ENCODE measurements at places on chromosomes 1 and 21.

- DNase-seq, result no peak
Measured at GRCh38 chr1:242828828-242829227, 304.3 kb upstream of the PLD5 start.

GRCh38 chr1:19647643-19648042 is 3.5 kb downstream of the NBL1 start:
- DNase-seq, result no peak

GRCh38 chr1:194734970-194735369 is 1548.6 kb upstream of the B3GALT2 start:
- no peak for DNase-seq

DNA sequence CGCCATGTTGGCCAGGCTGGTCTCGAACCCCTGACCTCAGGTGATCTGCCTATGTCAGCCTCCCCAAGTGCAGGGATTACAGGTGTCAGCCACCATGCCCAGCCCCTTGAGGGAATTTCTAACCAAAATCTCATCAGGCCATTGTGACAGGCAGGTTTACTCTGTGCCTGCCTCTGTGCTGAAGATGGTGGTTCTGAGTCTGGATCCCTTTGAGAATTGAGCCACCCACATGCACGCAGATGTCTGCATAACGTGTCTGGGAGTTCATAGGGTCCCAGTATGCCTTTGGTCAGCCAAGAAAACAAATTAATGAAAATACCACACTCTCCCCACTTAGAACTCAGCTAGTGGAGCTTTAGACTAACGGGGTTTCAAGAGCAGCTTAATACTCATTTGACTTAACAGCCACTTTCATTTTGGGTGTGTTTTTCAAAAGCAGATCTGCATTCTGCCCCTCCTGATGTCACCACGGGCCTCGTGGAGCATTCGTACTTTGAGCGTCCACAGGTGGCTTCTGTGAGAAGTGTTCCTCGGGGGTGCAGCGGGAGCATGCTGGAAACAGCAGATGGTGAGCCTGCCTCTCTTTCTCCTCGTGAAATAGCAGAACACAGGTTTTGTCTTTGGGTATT is 45.3 kb downstream of the DIP2A start:
- no peak for DNase-seq

DNA sequence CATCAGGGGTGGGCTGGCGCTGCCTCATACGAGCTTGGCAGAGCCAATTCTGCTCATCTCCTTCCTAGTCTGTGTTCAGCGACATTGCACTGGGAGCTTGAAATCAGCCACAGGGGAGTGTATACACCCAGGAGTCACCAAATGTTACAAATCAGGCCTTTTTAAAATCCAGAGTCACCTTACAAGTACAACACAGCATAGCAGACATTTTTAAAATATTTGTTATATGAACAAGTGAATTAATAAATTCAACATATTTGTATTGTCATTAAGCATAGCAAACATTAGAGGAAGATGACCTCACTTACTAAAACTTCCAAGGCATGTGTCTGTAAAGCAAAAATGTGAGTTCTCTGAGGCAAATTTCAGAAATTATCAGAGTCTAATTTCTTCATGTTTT is 210.0 kb downstream of the HLX start:
- no peak for DNase-seq

- DNase-seq, result no peak
Measured at GRCh38 chr1:42167611-42168390, 3.3 kb upstream of the GUCA2A start.

- no peak for DNase-seq
Measured at GRCh38 chr1:72623299-72623708, 341.0 kb upstream of the NEGR1 start.

DNA sequence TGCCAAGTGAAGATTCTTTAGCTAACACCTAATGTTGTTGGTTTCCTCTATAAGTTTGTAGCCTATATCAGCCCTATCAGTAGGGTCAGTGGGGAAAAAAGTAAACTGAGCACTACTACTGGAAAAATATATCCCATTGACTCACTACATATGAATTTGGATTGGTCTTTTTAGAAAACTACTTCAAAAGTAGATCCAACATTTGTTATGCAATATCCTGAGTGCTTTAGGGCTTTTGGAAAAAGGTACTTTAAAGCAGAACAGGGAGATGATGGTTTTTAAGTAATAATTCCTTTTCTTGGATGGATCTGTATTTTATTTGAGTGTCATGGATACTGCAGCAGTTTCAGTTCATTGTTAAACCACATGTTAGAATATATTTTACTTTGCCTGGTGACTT is 7.1 kb downstream of the C1orf21 start:
- DNase-seq, result no peak

DNA sequence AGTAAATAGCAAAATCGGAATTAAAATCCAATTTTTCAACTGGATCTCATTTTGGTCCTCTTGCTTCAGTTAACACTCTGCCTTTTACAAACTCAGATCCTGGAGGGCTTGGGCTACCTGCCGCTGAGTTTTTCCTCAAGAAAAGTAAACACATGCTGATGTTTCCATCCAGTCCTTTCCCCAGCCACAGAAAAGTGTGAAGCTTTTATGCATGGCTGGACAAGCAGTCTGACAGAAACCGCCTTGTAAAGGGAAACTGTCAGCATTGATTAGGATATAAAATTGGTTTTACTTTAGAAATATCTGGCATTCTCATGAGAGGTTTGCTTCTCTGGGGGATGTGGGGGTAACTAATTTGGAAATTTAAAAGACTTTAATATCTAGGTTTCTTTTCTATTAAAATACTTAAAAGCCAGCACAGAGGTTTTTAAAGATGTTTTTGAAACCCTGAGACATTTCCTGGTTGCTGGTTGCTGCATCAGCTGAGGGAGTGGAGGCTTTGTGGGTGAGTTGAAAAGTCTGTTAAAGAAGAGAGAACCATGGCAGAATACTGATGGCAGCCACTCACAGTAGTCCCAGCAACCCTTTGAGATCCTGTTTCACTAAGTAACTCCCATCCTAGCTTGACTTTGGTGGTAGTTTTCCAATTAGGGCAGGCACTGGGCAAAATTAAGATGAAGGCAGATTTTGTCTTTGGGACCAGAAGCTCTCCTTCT is 238.3 kb downstream of the PAPPA2 start:
- DNase-seq, result no peak

DNA sequence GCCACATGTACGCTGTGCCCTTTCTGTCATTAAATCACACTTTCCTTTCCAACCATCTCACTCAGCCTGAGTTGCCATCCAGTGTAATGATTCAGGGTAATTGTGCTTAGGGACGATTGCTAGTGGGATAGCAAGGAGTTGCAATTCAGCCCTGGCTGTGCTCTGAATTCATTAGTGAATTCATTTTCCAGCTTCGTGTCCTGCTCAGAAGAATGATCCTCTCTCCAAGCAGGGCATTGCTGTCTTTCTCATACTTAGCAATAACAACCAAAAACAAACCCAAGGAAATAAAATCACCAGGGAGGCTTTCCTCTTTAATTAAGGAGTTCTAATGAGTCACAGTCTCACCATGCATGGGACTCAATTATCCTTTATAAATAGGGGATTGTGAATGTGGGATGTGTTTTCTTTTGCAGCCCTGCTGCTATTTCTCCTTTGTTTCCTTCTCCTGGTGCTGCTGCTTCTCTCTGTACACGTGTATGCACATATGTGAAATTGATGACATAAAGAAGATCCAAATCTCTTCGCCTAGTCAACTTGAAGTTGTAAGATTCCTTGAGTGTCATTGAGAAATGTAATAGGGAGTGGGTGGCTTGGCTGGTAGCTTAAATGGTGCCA is 167.0 kb downstream of the TSEN15 start:
- no peak for DNase-seq

- no peak for DNase-seq
Measured at GRCh38 chr1:115113766-115114165, 24.5 kb upstream of the TSPAN2 start.

DNA sequence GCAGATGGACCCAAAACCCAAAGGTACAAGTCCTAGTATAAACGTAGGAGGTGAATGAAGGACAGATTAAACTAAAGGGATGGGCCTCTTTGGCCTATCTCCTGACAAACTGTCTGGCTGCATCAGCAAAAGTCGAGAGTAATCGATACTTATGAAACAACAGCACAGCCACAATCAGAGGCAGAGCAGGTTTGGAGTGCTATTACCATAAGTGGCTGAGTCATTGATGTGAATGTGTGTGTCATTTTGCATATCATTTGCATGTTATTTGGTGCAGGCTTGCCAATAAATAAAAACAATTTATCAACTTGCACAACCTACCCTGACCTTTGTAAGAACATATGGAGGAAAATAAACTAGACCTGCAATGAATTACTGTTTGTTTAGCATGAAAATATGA is 283.1 kb downstream of the NUF2 start:
- no peak for DNase-seq

- DNase-seq, result no peak
Measured at GRCh38 chr21:32537569-32537881, 47.8 kb downstream of the TCP10L start.

Measured in left lobe of liver (tissue), 2 donors.